AG04450 (cell line): ENCODE measurements at places on chromosomes 2 and 18.

DNA sequence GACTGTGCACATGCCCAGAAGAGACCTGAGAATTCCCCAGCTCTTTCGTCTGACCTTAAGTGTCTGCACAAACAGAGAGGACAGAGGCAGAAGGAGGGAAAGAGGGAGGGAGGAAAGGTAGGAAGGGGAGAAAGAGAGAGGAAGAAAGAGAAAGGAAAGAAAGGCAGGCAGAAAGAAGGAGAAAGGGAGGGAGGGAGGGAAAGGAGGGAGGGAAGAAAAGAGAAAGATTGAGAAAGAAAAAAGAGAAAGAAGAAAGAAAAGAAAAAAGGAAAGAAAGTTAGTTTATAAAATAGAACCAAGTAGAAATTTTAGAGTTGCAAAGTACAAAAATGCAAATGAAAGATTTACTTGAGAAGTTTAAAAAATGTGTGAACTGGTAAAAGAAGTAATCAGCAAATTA lies 7.4 kb upstream of the POLR1B start:
- no peak for DNase-seq

DNA sequence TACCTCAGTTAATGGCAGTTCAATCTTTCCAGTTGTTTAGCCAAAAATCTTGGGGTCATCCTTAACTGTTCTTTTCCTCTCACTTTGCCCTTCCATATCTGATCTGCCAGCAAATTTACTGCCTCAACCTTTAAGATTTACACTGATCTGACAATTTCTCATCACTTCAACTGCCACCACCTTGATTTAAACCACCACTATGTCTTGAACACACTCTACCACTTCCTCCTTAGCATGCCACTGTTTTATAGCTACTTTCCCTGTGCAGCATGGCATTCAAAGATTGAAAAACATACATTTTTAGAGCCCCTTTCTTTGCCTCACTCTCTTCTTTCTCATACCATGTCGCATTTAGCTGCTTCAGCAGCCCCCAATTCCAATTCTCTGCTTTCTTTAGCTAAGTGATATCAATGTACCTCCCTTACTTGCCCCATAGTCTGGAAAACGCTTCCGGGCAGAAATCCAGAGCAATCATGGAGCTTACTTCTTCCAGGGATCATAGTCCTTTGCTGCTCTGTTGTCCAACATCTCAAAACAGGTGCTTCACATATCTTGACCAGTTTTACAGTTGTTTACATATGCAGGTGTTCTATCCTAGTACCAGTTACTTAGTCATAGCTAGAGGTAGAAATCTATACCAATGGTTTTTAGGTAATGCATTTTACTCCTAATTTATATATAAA lies 10.9 kb downstream of the PGAP1 start:
- DNase-seq, result no peak

- DNase-seq, result no peak
These were observed 77.4 kb downstream of the DCDC2C start for GRCh38 chr2:3780477-3781402.

DNA sequence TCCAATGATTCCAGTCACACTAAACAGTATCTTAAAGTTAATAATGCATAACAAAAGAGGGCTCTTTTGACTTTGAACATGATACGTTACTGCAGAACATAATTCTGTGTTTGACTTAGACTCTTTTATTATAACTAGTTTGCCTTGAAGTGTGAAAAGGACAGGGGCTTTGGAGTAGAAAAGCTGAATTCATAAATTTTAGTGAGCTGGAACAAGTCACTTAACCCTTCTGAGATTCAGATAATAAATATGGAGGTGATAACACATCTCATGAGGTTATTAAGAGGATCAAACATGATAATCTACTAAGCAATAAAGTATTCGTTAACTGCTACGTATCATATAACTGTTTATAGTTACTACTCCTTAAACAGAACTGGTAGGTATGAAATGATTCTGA lies 44.7 kb upstream of the FLACC1 start:
- DNase-seq, result no peak

- no peak for DNase-seq
These were observed 15.5 kb downstream of the NFE2L2 start for GRCh38 chr2:177249038-177249437.

- DNase-seq, result no peak
These were observed 207.1 kb downstream of the TMX3 start for GRCh38 chr18:68507781-68508180.

DNA sequence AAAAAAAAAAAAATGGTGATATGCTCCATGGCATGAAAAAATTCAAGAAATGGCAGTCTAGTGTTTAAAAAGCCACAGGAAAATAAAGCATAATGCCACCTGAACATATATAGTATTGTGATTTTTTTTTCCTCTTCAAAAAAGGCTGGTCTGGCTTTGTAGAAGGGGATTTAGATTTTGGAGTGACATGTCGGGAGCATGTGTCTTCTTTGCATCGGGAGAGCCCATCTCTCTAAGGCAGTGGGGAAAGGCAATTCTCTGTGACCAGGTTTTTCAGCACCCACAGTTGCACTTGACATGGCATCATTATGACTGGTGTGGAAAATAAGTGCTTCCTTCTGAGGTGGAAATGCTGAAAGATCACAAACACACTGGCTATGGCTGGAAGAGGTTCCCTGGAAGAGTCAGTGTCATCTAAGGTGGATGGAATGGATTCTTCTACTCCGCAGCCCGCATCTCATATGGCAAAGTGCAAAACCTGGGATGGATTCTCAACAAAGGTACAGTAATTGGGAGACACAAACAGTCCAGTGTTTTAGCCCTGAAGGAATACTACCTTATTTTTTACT lies 172.5 kb downstream of the AGAP1 start:
- DNase-seq, result peak; percentile 69

DNA sequence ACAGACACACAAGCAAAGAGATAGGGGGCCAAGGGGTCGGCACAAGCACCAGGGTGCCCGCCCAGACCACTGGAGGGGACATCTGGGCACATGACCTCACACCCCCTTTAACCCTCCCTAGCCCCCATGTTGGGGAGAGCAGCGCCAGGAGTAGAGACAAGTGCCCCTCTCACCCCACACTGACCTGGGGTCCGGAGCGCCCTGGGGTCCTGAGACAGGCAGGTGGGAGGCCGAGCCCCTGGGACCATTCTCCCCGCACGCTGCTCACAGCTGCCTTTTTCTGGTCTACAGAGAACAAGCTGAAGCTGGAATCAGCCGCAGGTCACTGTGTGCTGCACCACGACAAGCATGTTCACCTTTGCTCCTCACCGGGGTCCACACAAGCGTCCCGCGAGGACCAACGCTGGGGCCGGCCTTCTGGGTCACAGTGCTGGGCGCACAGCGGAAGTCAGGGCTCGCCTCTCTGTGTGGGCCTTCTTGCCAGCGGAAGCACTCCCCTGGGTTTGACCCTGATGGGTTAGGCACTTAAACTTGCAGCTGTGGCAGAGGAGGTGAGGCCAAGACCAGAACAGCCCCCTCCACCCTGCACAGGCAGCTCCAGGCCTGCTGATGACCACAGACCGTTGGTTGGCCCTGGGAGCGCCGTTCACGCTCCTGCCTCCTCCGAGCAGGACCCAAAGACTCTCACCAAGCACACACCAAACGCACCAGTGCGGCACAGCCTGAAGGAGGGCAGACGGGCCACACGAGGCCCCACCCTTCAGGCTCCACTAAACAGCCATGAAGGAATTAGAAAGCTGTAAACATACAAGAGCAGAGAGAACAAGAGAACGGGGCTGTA lies 275.3 kb downstream of the EIPR1 start:
- no peak for DNase-seq

- no peak for DNase-seq
These were observed 127.5 kb downstream of the DTNB start for GRCh38 chr2:25545899-25546298.

DNA sequence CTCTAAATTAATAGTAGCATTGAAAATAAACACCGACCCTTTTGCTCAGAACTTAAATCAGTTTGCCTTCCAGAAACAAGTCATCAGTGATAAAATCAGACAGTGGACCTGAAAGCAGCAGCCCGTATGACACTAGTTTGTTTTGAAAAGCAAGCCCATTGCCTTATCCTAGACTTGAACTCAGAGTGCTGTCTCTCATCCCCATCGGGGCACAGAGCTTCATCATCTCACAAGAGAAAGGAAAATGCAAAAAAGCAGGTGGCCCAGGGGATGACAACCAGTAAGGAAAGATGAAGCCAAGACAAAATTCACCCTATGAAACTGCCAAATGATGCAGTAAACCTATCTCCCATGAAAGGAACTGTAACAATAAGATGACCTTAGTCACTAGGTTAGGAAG lies 71.2 kb downstream of the CERKL start:
- DNase-seq, result no peak

DNA sequence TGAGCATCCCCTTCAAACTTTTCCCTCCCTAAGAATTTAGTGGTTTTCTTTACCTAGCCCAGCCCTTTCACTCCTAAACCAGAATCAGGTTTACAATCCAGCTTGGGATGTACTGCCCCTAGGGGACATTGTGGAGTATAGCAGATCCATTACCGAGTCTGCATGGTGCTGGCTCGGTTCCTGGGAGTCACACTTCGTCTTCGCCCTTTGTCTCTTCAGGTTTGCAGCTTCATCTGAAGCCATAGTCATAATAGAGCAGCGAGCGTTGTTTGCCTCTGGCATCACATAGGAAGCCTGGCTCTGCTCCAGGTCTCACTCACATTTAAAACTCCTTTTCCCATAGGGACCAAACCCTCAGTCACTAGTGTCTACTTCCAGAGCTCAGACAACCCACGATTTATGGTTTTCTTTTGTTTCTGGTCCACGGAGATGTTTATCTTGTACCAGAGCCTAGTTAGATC lies 16.8 kb upstream of the LYPD6 start:
- no peak for DNase-seq

DNA sequence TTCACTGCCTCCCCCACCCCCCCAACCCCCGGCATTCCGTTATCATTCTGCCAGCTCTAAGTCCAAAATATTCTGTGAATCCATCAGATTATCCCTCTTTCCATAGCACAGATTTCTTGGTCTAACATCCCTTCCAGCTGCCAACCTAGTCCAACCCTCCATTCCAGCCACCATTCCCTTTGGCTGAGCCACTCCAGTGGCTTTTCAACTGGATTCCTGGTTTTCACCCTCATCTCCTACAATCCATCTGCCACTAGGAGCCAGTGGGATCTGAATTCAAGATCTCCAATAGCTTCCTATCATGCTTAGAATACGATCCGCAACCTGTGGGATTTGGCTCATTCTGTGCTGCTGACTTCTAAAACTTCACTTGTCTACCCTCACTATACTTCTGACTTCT lies 1.2 kb downstream of the DAW1 start:
- no peak for DNase-seq

DNA sequence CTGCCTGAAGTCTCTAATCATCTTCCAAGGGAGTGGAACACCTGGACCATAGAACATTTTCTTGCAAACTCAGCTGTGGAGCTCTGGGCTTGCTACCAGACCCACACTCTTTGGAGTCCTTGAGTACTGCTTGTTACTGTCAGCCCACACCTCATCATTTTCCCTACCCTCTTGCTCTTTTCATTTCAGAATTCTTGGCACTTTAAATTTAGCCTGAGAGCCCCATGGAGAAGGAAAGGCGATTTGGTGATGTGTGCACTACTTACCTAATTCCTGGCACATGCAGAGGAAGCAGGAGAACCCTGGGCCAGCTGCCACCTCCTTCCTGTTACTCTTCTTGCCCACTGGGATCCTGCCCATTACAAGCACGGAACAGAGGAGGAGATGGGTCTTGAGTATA lies 31.7 kb downstream of the TMEM178A start:
- DNase-seq, result no peak

DNA sequence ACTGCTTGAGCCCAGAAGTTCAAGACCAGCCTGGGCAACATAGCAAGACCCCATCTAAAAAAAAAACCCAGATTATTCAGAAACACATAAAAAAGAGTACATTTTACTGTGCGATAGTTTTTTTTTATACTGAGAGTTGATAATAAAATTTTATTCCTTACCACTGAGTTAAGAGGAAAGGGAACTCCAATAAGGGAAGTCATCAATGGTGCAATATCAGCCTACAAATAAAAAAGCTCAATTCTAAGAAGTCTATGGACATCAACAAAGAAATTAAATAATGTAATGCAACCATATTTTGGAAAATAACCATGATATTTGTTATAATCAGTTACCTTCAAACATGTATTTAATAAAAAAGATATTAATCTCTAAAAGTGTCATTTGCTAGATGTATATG lies 46.6 kb downstream of the PIGN start:
- no peak for DNase-seq

- DNase-seq, result no peak
These were observed 674.1 kb downstream of the SUCLG1 start for GRCh38 chr2:83784947-83785346.

GRCh38 chr2:66445925-66446871 lies 11.3 kb downstream of the MEIS1 start:
- DNase-seq, result no peak

DNA sequence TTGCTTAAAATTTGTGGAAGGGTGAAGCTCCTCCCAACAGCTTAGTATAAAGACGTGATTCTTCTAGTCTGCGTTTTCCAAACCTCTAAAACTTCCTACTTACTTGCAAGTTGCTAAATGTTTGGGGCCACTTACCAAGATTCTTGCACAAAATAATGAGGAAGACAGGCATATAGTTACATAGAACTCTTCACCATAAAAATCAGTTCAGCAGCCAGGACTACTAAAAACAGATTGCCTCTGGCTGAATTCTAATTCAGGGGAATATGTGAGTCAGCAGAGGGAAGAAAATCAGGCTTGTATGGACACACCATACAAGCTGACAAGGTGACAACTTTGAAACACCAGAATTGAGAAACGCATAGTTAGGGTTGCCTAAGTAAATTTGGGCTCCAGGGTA lies 2.8 kb upstream of the PEX13 start:
- no peak for DNase-seq

GRCh38 chr18:29439398-29439797 lies 1262.5 kb upstream of the CDH2 start:
- no peak for DNase-seq

DNA sequence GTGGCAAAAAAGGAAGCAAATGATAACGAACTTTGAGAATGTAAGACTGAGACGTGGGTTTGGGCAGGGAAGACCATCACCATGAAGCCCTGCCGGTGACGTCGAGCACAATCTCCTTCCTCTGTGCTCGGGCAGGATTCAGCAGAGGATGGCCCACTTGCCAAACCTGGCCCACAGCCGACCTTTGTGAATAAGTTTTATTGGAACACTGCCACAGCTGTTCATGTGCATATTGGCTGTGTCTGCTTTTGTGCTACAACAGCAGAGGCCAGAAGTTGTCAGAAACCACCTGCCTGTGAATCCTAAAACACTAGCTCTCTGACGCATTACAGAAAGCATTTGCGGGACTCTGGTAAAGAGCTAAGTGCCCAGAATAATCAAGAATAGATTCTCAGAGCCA lies 223.9 kb downstream of the MYT1L start:
- DNase-seq, result no peak

DNA sequence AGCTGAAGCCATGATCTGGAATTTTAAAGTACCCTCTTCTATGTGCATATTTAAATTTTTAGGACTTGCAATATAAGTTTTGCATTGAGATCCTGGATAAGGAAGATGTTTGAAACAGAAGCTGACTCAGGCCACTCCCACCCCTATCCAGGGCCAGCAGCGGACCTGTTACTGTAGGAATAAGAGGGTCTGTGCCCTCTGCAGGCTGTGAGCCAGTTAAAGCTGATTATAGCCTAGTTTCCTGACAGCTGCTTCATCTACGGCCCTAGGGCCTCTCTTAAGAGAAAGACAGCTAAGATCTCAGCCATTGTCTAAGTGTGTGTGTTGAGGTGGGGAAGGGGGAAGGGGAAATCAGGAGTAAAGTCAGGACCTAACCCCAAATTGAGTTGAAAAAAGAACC lies 234.0 kb downstream of the HAUS1 start:
- no peak for DNase-seq
